ENCODE measurements at places on chromosomes 3 and 15. TPM values are rescaled to one million over a fixed set of nuclear protein-coding genes. Genes with fewer than 3 reads are reported as not detected.

- no peaks in the 10 kb centered on the region for H3K36me3 ChIP-seq
- H3K4me1 ChIP-seq = peaks cover 8% of the 10 kb centered on the region
- no peak overlapping the region for H3K4me3 ChIP-seq
- H3K27ac ChIP-seq = no peak overlapping the region
- H3K27me3 ChIP-seq = no peaks in the 10 kb centered on the region
Observed at GRCh38 chr15:62115847-62116246, 49.1 kb downstream of the C2CD4A start.

GRCh38 chr15:39593071-39593655 lies 12.3 kb downstream of the THBS1 start:
- no peak overlapping the region for H3K4me3 ChIP-seq
- no peak for DNase-seq
- peaks cover 84% of the 10 kb centered on the region for H3K36me3 ChIP-seq
- no peaks in the 10 kb centered on the region for H3K4me1 ChIP-seq
- H3K27me3 ChIP-seq = no peaks in the 10 kb centered on the region
- H3K27ac ChIP-seq = no peak overlapping the region

- no peak overlapping the region for H3K27ac ChIP-seq
- H3K27me3 ChIP-seq = no peaks in the 10 kb centered on the region
- H3K36me3 ChIP-seq = no peaks in the 10 kb centered on the region
- H3K4me1 ChIP-seq = peaks cover 4% of the 10 kb centered on the region
- DNase-seq = peak; percentile 58
- no peak overlapping the region for H3K4me3 ChIP-seq
Observed at GRCh38 chr3:184466413-184466960, 86.6 kb downstream of the CHRD start.

DNA sequence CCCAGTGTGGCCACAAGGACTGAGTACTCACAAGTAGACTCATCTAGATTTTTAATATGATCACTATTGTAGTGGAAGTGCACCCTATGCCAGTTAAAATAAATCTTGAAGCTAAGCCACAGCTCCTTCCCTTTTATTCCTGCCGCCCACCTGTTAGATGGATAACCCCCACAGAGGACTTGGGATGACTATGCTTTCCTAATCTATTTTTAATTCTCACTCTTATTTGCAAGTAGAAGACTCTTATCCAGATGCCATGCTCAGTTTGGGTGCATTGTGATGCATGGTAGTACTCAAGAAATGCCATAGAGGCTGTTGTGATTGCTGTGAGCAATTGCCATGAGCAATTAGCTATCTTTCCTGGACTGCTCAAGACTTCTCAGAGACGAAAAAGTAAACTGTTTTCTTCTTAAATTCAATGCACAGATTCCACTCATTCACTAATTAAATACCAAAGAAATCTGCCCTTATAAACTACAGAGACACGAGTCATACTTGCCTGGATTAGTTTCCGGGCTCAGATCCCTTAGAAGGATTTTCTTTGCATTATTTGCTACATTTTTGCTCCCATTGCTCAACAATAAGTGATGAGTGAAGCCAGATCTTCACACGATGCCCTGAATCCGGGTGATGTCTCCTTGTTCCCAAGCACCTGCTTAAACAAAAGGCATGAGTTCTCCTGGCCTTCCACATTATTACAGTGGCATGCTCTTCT lies 472.1 kb downstream of the SOX2 start:
- H3K27ac ChIP-seq = no peak overlapping the region
- H3K27me3 ChIP-seq = no peaks in the 10 kb centered on the region
- H3K4me3 ChIP-seq = no peak overlapping the region

DNA sequence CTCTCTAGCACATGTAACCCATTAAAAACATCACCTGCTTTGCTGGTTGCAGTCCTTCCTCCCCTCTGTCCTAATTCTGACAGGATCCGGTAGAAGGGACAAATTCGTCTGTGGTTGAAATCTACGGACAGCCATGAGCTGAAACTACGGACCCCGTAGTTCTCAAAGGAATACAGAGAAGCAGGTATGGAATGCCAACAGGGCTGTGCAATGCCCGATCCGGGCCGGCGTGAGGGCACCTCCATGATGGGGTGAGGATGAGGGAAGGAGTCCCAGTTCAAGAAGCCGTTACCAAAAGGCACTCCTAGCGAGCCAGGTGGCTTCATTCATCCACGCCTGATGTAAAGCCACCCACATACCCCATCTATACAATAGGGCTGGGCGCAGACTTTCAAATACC lies 160.0 kb upstream of the NSMCE3 start:
- no peaks in the 10 kb centered on the region for H3K27me3 ChIP-seq
- H3K27ac ChIP-seq = no peak overlapping the region
- no peak overlapping the region for H3K4me3 ChIP-seq
- H3K4me1 ChIP-seq = no peaks in the 10 kb centered on the region

DNA sequence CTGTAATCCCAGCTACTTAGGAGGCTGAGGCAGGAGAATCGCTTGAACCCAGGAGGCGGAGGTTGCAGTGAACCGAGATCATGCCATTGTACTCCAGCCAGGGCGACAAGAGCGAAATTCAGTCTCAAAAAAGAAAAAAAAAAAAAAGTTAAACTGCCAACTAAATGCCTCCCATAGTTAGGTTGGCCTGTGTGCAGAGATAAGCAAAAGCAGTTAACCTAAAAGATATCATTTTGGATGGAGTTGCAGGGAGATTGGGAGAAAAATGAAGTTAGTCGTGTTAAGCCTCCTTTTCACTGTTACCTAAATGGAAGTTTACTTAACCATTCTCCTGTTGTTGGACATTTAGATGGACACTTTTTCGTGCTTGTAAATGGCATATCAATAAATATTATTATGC lies 11.4 kb upstream of the FETUB start:
- H3K36me3 ChIP-seq = no peaks in the 10 kb centered on the region
- peaks cover under 1% of the 10 kb centered on the region for H3K27me3 ChIP-seq
- DNase-seq = no peak
- no peak overlapping the region for H3K27ac ChIP-seq
- no peak overlapping the region for H3K4me3 ChIP-seq

GRCh38 chr15:65512807-65513416 lies 4.6 kb downstream of the DPP8 start:
- no peaks in the 10 kb centered on the region for H3K27me3 ChIP-seq
- H3K4me3 ChIP-seq = no peak overlapping the region
- peaks cover 51% of the 10 kb centered on the region for H3K36me3 ChIP-seq
- no peak for DNase-seq
- H3K27ac ChIP-seq = no peak overlapping the region

DNA sequence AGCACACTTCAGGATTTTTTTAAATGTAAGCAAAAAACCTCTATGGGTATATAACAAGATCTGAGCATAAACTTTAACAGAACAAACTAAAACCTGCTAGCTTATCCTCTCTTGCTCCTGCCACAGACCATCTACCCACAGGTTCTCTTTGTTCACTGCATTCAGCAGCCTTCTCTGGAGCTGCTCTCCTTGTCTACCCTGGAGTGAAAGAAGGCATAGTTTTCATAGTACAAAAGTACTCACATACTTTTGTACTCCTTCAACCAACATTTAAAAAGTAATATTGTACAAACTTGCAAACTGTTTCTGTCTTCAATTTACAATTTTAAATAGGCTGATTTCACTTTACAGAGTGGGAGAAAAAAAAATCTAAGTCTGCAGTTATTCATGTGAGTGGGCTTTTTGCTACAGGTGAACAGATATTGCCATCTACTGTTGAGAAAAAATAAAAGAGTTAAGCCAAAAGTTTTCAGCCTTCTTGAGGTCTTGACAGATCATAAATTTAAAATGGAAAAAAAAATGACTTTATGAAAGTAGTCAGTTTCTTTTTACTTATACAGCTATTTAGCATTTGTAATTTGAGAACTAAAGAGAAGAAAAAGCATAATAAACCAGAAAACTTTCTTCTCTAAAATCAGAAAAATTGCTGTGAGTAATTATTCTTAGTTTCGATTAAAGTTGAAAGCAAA lies 20.4 kb downstream of the TERC start:
- peaks cover 8% of the 10 kb centered on the region for H3K27me3 ChIP-seq
- H3K4me3 ChIP-seq = no peak overlapping the region
- no peaks in the 10 kb centered on the region for H3K36me3 ChIP-seq
- DNase-seq = no peak
- H3K4me1 ChIP-seq = no peaks in the 10 kb centered on the region

GRCh38 chr3:37949866-37950265 lies 40.7 kb upstream of the VILL start:
- no peak for DNase-seq
- peaks cover 29% of the 10 kb centered on the region for H3K4me1 ChIP-seq
- H3K36me3 ChIP-seq = no peaks in the 10 kb centered on the region
- H3K4me3 ChIP-seq = no peak overlapping the region
- no peak overlapping the region for H3K27ac ChIP-seq

GRCh38 chr3:139111392-139112229 lies 66.9 kb upstream of the PRR23C start:
- H3K27ac ChIP-seq = no peak overlapping the region
- no peaks in the 10 kb centered on the region for H3K36me3 ChIP-seq
- H3K27me3 ChIP-seq = no peaks in the 10 kb centered on the region
- DNase-seq = peak; percentile 75
- no peaks in the 10 kb centered on the region for H3K4me1 ChIP-seq
- H3K4me3 ChIP-seq = no peak overlapping the region

GRCh38 chr3:76873532-76874242 lies 166.2 kb upstream of the ROBO2 start:
- H3K27ac ChIP-seq = no peak overlapping the region
- H3K4me3 ChIP-seq = no peak overlapping the region
- H3K4me1 ChIP-seq = no peaks in the 10 kb centered on the region
- no peak for DNase-seq
- H3K27me3 ChIP-seq = no peaks in the 10 kb centered on the region
- H3K36me3 ChIP-seq = no peaks in the 10 kb centered on the region

DNA sequence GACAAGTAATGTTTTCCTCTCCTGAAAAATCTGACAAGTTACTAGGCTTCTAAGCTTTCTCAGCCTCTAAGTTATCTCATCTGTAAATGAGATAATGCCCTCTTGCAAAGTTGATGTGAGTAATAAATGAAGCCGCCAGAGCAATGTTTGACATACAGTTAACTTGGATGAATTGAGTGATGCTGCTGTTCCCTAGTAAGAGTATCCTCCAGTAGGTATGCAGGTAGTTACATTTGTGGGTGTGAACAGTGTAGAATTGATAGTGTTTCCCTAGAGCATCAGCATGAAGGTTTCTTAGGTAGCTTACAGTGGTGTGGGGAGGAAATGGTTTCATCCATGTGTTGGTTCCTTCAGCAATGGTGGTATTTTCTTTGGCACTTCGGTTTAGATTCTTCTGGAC lies 3.4 kb downstream of the ATP2C1 start:
- no peaks in the 10 kb centered on the region for H3K36me3 ChIP-seq
- no peak overlapping the region for H3K4me3 ChIP-seq
- H3K27ac ChIP-seq = no peak overlapping the region
- no peak for DNase-seq
- no peaks in the 10 kb centered on the region for H3K27me3 ChIP-seq

DNA sequence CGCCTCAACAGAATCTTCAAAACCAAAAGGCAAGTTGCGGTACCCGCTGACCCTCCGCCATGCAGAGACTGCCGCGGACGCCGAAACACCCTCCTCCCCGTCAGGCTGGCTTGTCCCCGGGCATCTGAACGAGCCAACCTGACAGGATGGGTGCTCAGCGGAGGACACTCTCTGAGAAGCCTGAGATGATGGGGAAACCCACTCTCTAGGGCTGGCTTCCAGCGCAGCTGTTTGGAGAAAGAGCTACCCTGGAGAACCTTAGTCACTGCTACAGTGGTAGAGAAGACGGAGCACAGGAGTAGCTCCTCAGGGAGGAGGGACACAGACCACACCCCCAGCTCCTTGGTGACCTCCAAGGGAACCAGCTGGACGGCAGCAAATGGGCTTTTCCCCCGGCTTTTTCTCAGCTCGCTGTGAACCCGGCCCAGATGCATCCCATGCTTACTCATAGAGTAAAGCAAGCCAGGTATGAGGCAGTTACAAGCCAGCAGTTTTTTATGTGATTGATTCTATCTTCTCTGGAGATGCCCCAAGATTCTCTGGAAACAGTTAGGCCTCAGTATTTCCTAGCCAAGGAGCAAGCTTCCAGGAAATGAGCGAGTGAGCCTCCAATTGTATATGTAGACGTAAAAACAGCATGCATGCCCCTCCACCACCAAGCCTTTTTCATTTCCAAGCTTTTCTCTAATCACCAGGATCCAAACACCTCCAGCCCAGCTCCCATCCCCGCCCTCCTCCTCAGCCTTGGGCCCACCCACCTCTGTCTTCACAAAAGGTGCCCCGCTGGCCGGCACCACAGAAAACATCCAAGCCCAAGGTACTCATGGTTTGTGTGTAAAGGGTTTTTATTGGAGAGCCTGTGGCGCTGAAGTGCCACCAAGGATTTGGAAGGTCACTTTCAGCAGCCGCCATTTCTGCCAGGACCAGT lies 38.7 kb downstream of the FAM174B start:
- H3K4me3 ChIP-seq = no peak overlapping the region
- H3K4me1 ChIP-seq = peaks cover 10% of the 10 kb centered on the region
- no peaks in the 10 kb centered on the region for H3K27me3 ChIP-seq
- peak overlapping the region; percentile 45 for H3K27ac ChIP-seq

GRCh38 chr15:63501256-63502089 lies 2.9 kb upstream of the USP3 start:
- H3K27ac ChIP-seq = peak overlapping the region; percentile 100
- H3K36me3 ChIP-seq = no peaks in the 10 kb centered on the region
- peaks cover 67% of the 10 kb centered on the region for H3K4me1 ChIP-seq

DNA sequence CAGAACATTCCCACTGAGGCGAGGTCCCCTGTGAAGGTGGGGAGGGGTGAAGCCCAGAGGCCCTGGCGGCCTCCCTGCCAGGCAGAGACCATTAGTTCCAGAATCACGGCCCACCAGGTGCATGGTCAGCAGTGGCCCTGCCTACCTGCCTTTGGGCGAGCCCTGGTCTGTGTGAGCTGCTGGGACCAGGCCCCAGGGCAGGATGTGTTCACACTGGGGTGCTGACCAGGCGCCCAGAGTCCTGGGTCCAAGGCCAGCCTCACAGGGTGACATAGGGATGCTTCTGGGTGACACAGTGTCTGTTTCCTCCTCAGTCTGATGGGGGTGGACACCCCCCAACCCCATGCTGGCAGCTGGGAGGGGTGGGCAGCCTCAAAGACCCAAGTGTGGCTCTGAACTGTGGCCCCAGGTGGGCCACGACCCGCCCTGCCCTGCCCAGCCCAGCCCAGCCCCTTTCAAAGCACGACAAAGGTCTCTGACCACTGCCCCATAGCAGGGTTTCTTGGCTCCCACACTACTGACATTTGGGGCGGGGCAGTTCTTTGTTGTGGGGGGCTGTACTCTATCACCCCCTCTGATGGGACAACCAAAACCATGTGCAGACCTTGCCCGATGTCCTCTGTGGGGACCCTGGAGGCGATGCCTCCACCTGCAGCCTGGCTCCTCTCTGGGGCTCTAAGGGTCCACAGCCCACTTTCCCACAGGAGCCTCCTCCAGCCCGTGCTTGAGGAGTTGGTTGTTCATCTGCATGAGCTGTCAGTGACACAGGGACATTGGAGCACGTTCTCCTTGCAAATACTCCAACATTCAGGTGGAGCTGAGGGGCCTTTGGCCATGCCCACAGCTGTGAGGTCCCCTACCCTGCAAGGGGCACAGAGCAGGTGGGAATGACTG lies 44.8 kb upstream of the SLC41A3 start:
- peak; percentile 54 for DNase-seq
- no peaks in the 10 kb centered on the region for H3K27me3 ChIP-seq
- H3K4me1 ChIP-seq = peaks cover 10% of the 10 kb centered on the region
- no peak overlapping the region for H3K4me3 ChIP-seq
- no peak overlapping the region for H3K27ac ChIP-seq

Gene NXPE3
- 15.9 TPM for total RNA-seq

Gene GHSR
- not detected for total RNA-seq

Gene STRA6
- not detected for total RNA-seq

Gene NSUN3
- total RNA-seq = 18.0 TPM

Gene TEX55
- total RNA-seq = not detected

Gene ZNF385D
- total RNA-seq = 9.4 TPM

Gene XCR1
- total RNA-seq = 0.26 TPM

Gene SPINK8
- not detected for total RNA-seq

Gene FBXO40
- total RNA-seq = 0.09 TPM

Gene GRK7
- total RNA-seq = 0.12 TPM

Gene GOLGA8S
- 0.20 TPM for total RNA-seq

Gene LHFPL4
- total RNA-seq = not detected

Gene LMAN1L
- total RNA-seq = not detected

Gene ANKRD34C
- total RNA-seq = not detected

All from upper lobe of right lung (tissue), 1 donor.